ENCODE measurements at places on chromosomes 12 and 14.
A peak's percentile ranks its signal among the peaks of the same experiment; 100 is the strongest.

GRCh38 chr12:90741611-90742010, 213.4 kb downstream of the CCER1 start:
- no peaks in the 10 kb centered on the region for H3K36me3 ChIP-seq
- H3K27me3 ChIP-seq, result no peaks in the 10 kb centered on the region
- H3K4me3 ChIP-seq, result no peak overlapping the region
- no peak overlapping the region for H3K27ac ChIP-seq

GRCh38 chr14:101235335-101236103, 325.8 kb upstream of the DIO3 start:
- H3K27me3 ChIP-seq, result no peaks in the 10 kb centered on the region
- H3K4me3 ChIP-seq, result no peak overlapping the region
- H3K27ac ChIP-seq, result no peak overlapping the region
- DNase-seq, result peak; percentile 24

DNA sequence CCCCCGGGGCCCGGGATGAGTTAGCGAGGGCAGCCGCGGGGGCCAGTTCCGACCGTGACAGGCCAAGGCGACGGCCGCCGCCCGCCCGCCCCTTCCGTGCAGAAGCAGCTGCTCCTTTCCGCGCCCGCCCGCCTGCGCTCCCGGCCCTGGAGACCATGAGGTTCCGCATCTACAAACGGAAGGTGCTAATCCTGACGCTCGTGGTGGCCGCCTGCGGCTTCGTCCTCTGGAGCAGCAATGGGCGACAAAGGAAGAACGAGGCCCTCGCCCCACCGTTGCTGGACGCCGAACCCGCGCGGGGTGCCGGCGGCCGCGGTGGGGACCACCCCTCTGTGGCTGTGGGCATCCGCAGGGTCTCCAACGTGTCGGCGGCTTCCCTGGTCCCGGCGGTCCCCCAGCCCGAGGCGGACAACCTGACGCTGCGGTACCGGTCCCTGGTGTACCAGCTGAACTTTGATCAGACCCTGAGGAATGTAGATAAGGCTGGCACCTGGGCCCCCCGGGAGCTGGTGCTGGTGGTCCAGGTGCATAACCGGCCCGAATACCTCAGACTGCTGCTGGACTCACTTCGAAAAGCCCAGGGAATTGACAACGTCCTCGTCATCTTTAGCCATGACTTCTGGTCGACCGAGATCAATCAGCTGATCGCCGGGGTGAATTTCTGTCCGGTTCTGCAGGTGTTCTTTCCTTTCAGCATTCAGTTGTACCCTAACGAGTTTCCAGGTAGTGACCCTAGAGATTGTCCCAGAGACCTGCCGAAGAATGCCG, 699 bp downstream of the MGAT2 start:
- peak; percentile 75 for DNase-seq
- H3K4me3 ChIP-seq, result peak overlapping the region; percentile 81
- H3K4me1 ChIP-seq, result peaks cover 51% of the 10 kb centered on the region
- no peaks in the 10 kb centered on the region for H3K27me3 ChIP-seq
- peak overlapping the region; percentile 95 for H3K27ac ChIP-seq

- no peak overlapping the region for H3K4me3 ChIP-seq
- H3K36me3 ChIP-seq, result no peaks in the 10 kb centered on the region
- H3K27me3 ChIP-seq, result no peaks in the 10 kb centered on the region
- DNase-seq, result no peak
Observed at GRCh38 chr12:93164103-93164880, 213.4 kb upstream of the NUDT4 start.

GRCh38 chr12:26361964-26362363, 166.6 kb downstream of the SSPN start:
- no peak for DNase-seq
- no peak overlapping the region for H3K27ac ChIP-seq
- peaks cover 11% of the 10 kb centered on the region for H3K4me1 ChIP-seq
- no peak overlapping the region for H3K4me3 ChIP-seq
- no peaks in the 10 kb centered on the region for H3K27me3 ChIP-seq
- no peaks in the 10 kb centered on the region for H3K36me3 ChIP-seq

DNA sequence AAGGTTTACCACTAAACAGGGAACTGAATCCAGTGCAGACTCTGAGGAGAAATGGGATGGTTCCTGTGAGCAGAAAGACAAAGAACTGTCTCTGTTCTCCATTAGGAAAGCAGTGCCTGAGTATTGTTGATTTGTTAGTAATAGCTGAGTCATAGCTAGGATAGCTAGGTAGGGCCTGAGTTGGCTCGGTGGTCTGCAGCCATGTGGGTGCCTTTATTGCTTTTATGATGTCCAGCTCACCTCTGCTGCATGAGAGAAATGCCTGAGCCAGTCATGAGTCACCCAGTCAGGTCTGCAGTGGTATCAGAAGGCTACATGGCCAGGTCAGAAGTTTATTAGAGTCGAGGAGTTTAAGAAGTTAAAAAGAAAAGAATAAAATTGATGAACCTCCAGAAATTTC, 24.2 kb downstream of the TRHDE start:
- no peak overlapping the region for H3K4me3 ChIP-seq
- no peaks in the 10 kb centered on the region for H3K4me1 ChIP-seq
- DNase-seq, result no peak
- no peak overlapping the region for H3K27ac ChIP-seq
- no peaks in the 10 kb centered on the region for H3K36me3 ChIP-seq
- no peaks in the 10 kb centered on the region for H3K27me3 ChIP-seq

- H3K27ac ChIP-seq, result no peak overlapping the region
- no peak overlapping the region for H3K4me3 ChIP-seq
- peaks cover 42% of the 10 kb centered on the region for H3K4me1 ChIP-seq
- H3K36me3 ChIP-seq, result peaks cover 21% of the 10 kb centered on the region
Observed at GRCh38 chr12:108295641-108296040, 43.5 kb downstream of the CMKLR1 start.

- no peak overlapping the region for H3K27ac ChIP-seq
- no peaks in the 10 kb centered on the region for H3K4me1 ChIP-seq
- no peak for DNase-seq
- H3K36me3 ChIP-seq, result no peaks in the 10 kb centered on the region
- H3K4me3 ChIP-seq, result no peak overlapping the region
- no peaks in the 10 kb centered on the region for H3K27me3 ChIP-seq
Observed at GRCh38 chr12:123903301-123904065, 69.1 kb downstream of the CCDC92 start.

- no peak for DNase-seq
- H3K4me3 ChIP-seq, result no peak overlapping the region
- peak overlapping the region; percentile 13 for H3K27ac ChIP-seq
Observed at GRCh38 chr14:99073431-99073830, 198.6 kb downstream of the BCL11B start.

- H3K4me3 ChIP-seq, result peak within 1 kb of the TSS; percentile 91
- peak within 1 kb of the TSS; percentile 98 for H3K27ac ChIP-seq
- no peak for DNase-seq
- peaks cover 5% of the 10 kb centered on the region for H3K36me3 ChIP-seq
Observed at GRCh38 chr12:111405859-111406473, at the start of gene SH2B3. TSS of gene SH2B3 (plus strand) at chr12:111405923. CDS start at chr12:111418146, 12,223 bp downstream.

Measured in CD14-positive monocyte (primary cell).